ENCODE measurements at places on chromosomes 1 and 21. TPM values are rescaled to one million over a fixed set of nuclear protein-coding genes. Genes with fewer than 3 reads are reported as not detected.

HES3 gene
- not detected for total RNA-seq

EPS8L3 gene
- not detected for total RNA-seq

NRDC gene
- total RNA-seq, result 75.8 TPM

UBL4B gene
- not detected for total RNA-seq

DCST1 gene
- total RNA-seq, result not detected

NTMT2 gene
- not detected for total RNA-seq

CD1C gene
- not detected for total RNA-seq

FAM72D gene
- 0.72 TPM for total RNA-seq

RHBDL2 gene
- total RNA-seq, result 0.36 TPM

FAM151A gene
- total RNA-seq, result not detected

PTCH2 gene
- under 0.01 TPM for total RNA-seq

CLDN17 gene
- total RNA-seq, result not detected

LENEP gene
- not detected for total RNA-seq

TNFRSF1B gene
- total RNA-seq, result 5.0 TPM

GRIK3 gene
- total RNA-seq, result not detected

DNA sequence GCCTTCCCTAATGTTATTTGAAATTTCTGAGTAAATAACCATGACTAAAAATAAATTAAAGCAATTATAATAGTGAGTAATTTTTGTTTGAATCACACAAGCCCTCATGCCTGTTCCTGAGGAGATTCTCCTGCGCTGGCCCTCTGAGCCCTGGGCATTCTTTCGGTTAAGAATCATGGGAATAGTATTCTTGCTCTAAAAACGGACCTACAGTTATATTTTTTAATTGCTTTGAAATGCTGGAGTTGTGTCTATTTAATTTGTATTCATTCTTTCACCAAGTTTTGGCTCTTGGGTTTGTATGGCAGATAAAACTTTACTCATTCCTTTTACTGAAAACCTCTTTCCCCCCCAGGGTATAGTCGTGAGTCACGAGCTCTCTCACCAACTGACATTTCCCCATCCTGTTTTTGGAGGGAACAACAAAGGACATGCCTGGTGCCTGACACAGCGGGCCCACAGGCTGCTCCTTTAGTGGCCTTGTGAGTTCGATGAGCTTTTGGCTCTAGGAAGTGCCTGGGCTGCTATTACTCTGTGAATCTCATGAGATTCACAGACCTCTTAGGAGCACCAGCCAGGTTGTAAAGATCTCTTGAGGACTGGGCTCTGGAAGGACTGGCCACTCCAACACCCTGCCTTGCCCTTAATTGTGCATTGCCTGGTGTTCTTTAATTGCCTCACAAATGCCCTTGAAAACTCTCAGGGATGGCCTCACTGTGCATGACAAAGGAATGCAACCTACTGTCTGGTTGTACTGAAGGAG lies 58.6 kb downstream of the DDR2 start:
- DNase-seq, result peak; percentile 93

GRCh38 chr1:25765923-25766589 lies 33.9 kb upstream of the SELENON start:
- no peak for DNase-seq

- DNase-seq, result no peak
These were observed 20.6 kb downstream of the CITED4 start for GRCh38 chr1:40841602-40842001.

GRCh38 chr1:59804301-59804700 lies 10.4 kb upstream of the HOOK1 start:
- no peak for DNase-seq

DNA sequence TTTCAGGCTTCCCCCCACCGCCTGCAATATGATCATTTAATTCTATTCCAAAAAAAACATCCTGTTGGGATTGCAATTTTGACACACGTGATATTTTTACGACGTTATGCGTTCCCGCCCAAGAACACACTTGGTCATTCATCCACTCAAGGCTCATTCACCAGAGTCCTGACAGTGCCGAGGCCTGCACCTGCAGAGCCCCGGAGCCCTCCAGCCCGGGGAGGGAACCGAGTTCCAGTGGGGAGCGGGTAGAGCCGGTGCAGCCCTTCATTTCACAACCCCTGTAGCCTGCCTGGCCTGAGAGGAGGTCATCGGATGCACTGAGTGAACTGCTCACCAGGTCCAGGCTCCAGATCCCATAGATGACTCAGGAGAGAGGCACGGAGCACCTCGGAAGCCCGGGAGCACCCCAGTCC lies 156.0 kb upstream of the BACE2 start:
- DNase-seq, result no peak

DNA sequence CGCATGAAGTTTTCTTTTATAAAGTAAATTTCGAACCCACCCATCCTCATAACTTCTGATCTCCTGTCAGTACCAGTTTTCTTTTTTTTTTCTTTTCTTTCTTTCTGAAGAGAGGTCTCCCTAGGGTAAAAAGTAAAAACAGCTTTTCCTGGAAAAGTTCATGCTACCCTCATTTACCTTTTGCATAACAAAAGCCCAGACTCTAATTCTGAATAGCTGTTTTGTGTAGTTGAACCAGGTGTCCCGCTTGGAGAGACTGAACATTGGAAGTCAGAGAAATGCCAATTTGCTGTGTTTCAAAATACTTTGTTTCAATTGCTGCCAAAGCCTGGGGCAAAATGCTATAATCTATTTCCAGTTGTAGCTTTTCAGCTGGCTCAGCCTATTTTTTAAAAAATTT lies 113.7 kb upstream of the RUNX1 start:
- DNase-seq, result no peak

- DNase-seq, result peak; percentile 61
These were observed 4.6 kb upstream of the FOXE3 start for GRCh38 chr1:47411436-47411835.

- DNase-seq, result no peak
These were observed 31.7 kb downstream of the CFAP57 start for GRCh38 chr1:43203859-43204258.

DNA sequence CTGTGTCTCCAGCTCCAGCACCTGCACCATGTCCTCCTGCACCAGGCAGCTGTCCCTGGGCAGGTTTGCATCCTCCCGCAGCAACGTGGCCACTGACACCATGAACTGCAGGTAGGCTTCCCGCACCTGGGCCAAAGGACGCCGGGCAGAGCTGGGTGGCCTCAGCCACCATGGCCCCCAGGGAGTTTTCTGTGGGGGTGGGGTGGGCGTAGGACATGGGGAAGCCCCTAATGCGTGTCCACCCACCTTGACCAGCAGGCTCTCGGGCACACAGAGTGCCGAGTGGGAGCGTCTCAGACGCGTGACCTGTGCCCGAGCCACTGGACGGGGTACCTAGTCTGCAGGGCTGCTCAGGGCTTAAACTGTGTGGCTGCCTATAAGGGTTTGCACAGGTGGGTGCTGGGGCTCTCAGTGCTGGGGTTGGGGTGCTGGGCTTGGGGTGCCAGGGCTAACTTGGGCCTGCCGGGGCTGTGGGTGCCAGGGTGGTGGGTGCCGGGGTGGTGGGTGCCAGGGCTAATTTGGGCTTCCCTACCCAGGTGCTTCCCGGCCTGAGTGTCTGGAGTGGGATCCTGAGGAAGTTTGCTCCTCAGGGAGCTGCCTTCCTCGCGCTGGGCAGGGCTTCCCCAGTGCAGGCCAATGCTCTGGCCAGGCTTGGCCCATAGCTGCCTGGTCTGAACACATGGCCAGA lies 17.7 kb downstream of the PRXL2B start:
- no peak for DNase-seq

- peak; percentile 74 for DNase-seq
These were observed 68.5 kb downstream of the GPR88 start for GRCh38 chr1:100606438-100606837.

DNA sequence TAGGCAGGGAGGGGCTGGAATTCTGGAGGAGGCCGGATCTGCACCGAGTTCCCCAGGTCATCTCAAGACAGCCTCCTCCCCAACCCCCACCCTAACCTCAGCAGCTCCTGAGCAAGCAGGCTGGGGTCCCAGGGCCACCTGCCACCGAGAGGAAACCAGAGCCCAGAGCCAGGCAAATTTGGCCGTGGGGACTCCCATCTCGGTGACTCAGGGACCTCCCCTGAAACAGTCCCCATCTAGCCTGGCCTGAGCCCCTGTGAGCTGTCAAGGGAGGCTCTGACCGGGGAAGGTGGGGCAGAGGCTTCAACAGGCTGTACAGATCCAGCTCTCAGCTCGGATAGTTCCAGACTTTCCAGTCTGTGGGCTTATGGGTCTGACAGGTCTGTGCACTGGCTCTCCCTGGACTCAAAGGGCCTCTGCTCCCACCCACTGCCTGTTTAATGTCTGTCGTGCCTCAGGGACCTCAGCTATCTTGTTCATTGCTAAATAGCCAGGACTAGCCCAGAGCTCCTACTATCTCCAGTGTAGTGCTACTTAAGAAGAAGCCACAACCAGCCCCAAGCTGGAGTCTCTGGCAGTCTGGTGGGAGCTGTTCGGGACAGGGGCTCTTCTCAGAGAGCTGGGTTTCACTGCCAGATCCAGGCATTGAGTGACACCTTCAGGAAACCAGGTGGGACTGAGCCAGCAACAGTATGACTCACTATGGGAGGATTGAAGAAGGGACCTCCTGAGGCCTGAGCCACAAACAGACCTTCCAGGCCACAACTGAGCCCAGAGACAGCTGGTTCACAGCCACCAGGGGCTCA lies 25.6 kb downstream of the MATN1 start:
- DNase-seq, result peak; percentile 33

GRCh38 chr1:210598135-210598652 lies 269.5 kb downstream of the HHAT start:
- peak; percentile 97 for DNase-seq

DNA sequence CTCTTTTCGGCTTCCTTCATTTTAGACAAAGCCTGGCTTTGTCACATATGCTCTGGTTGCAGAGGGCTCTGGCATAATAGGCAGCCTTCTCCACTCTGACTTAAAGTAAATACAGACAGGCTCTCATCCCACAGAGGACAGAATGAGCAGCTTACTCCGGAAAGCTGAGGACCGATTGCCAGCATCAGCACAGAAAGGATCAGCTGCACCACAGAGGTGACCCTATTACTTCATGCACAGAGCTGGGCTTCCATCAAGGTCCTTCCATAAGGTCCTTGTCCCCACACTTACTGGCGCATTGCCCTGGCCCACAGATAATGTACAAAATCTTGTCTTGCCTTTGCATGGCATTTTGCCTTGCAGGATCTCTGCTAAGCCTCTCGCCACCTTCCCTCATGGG lies 67.6 kb downstream of the SEC16B start:
- no peak for DNase-seq

GRCh38 chr1:97108179-97108578 lies 386.6 kb downstream of the PTBP2 start:
- peak; percentile 20 for DNase-seq

- no peak for DNase-seq
These were observed 555.2 kb downstream of the PLPP3 start for GRCh38 chr1:56024155-56024554.

GRCh38 chr1:17745479-17745955 lies 9.6 kb upstream of the ACTL8 start:
- no peak for DNase-seq

- DNase-seq, result no peak
These were observed 8.5 kb upstream of the BACH1 start for GRCh38 chr21:29290240-29290639.

- DNase-seq, result peak; percentile 59
These were observed 22.8 kb downstream of the DHRS3 start for GRCh38 chr1:12594966-12595756.

GRCh38 chr1:228076796-228077430 lies 5.6 kb upstream of the ARF1 start:
- DNase-seq, result no peak

GRCh38 chr1:47951026-47951425 lies 46.2 kb downstream of the TRABD2B start:
- no peak for DNase-seq

DNA sequence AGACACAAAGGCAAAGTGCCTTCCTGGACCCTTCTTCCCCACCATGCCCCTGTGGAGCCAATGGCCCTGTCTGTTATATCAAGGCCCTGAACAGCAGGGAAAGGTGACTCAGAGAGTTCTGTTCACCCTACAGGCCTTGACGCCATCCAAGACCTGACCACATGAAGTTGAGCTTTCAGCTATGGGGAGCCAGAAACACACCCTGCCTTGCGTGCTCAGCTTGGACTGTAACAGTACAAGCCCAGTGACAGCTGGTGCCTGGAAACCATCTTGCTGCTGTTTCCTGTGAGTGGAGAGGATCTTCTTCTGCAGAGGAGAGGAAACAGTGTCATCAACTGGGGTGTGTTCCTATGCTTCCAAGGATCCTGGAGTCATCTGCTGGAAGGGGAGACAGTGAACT lies 165.0 kb upstream of the IRF2BP2 start:
- DNase-seq, result no peak

GRCh38 chr1:215113776-215114153 lies 31.2 kb downstream of the KCNK2 start:
- no peak for DNase-seq

GRCh38 chr21:25737421-25737820 lies 2.6 kb downstream of the GABPA start:
- no peak for DNase-seq

GRCh38 chr1:36773827-36774541 lies 260.3 kb downstream of the GRIK3 start:
- no peak for DNase-seq

DNA sequence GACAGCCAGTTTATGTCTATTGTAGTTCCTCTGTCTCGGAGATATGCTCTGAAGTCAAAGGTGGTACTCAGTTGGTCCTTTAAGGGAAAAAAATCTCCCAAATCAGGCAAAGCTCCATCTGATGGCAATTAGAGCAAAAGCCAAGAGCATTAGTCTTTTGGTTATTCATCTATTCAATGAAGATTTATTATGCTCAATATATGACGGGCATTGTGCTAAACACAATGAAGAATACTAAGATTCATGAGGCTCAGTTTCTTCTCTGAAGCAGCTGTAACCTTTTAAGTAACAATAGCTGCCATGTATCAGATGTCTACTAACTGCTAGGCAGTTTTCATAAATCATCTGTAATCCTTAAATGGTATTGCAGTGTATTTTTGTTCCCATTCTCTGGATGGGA lies 47.6 kb upstream of the MROH9 start:
- DNase-seq, result no peak

- no peak for DNase-seq
These were observed 50.3 kb downstream of the SYT2 start for GRCh38 chr1:202659974-202660373.

DNA sequence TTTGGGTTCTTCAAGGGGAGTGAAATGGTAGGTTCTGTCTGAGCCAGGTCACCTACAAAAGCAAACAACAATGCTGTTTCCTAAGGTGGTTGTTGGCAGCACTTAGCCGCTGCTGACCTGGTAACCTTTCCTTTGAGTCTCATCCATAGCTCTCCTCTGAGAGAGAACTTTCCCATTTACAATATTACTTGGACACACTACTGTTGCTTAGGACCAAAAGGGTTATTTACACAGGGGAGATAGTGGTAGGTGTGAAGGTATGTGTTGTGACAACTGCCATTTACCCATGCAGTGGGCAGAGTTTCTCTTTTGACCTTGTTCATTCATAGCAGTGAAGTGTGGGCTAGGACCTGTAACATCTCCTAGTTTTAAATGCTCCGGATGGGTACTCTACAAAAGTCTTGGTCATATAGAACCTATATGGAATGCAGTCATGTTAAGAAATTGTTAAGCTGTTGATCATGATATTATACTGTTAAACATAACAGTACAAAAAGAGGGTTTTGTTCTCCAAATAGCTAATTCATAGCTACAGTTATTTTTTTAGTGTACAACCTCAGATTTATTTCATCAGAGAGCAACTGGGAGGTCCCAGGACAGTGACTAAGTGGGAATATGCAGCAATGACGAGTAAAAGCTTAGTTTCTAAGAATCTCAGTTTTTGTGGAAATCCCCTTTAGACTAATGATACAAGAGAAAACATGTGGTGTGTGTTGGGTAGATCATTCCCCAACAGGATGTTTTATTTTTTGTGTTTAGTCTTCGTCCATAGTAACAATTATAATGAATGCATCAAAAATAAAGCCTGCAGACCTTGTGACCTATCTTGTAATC lies 219.7 kb downstream of the NFIA start:
- peak; percentile 80 for DNase-seq

Data from IMR-90 (cell line).